ENCODE measurements at places on chromosomes 5 and 9.

DNA sequence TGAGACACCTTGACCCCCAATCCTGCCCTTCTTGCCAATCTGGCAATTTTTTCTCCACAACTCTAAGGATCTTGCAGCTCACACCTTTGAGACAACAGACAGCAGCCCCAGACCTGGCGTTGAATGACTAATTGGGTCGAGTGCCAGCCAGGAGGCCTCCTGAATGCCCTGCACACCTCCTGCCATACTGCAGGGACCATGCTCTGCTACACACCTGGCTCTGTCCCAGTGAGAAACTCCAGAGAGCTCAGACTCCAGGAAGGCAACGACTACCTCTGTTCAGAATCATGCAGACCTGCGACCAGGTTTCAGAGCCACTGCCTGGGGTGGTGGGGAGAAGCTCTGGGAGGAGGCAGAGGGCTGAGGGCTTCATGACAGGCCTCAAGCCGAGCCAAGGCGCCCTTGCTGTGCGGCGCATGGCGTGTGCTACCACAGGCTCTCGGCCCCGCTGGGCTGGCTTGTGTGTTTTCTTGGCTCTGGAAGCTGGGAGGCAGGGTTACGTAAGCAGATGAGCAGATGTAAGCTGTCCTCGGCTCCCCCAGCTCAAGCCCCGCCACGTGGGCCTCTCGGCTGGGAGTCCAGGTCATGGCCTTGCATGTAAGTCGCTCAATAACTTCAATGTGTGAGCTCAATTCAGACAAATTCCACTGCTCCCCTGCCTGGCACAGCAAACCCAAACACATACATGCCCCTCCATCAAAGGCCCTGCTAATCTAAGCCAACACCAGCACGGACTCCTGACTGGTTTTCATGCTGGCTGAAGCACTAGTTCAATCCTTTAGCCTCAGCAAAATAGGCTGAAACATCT, 27.5 kb downstream of the B4GALT1 start:
- no peak for DNase-seq

DNA sequence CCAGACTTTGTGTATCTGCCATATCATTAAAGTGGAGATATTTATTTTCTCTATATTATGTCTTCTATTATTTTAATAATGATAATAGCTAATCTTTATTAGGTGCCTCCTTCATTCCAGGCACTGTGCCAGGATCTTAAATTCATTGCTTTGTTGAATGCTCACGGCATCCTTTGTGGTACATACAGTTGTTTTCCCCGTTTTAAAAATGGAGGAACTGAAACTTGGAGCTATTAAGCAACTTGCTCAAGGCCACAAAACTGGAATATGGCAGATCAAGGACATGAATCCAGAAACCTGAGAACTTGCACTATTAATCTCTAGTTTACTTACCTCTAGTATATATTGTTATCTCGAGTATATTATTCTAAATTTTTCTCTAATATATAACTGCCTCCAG, 41.5 kb upstream of the PPP3R2 start:
- no peak for DNase-seq

DNA sequence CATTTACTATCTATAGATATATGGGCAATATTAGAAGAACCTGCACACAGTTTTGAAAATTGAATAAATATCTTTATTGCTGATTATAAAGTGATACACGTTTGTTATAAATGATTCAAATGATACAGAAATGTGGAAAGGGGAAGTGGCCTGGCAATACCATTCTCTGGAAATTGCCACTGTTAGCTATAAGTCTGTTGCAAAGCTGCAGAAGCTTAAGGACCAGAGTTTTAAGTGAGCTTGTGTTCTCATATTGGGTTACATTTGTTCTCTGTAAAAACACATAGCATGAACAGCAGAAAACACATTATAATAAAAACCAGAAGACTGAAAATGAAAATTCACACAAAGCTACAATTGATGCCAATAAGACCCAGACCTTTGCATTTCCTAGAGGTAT, 59.6 kb downstream of the RASGRF2 start:
- no peak for DNase-seq

DNA sequence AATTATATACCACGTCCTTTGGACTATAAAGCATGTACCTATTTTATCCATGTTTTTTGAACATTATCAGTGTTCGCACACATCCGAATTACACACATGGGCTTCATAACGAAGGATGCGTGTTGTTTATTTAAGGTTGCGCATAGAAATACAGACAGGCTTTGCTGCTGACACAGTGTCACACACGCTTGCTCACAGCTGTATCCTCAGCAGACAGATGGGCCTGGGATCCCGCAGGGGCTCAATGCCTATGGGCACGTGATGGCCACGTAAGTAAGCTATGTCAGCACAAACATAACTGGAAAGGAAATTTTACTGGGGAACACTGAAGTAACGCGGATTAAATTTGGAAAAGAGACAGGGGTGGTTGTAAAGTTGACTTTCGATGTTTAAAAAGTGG, 76.6 kb downstream of the OTULIN start:
- DNase-seq: no peak

DNA sequence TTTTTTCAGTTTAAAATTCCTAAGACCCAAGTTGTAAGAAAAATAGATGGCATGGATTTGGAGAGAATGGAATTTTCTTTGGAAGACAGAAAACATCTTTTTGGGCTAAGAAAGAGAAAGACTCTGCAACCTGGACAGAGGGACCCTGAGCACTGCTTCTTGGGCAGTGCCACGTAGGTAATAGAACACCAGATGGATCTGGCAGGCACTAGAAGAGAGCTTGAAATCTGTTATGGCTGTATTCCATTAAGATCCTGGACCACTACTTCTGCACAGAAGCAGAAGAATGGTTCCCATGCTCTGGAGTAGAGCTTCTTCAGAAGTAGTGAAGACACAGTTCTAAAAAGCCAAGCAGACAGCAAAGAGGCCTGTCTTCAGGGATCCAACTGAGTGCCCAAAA, 306.4 kb upstream of the CD180 start:
- no peak for DNase-seq
